NCI-H2029 treated with DMSO at 0.1 percent for 48 hours (cell line): ENCODE measurements at places on chromosomes 4 and X.

DNA sequence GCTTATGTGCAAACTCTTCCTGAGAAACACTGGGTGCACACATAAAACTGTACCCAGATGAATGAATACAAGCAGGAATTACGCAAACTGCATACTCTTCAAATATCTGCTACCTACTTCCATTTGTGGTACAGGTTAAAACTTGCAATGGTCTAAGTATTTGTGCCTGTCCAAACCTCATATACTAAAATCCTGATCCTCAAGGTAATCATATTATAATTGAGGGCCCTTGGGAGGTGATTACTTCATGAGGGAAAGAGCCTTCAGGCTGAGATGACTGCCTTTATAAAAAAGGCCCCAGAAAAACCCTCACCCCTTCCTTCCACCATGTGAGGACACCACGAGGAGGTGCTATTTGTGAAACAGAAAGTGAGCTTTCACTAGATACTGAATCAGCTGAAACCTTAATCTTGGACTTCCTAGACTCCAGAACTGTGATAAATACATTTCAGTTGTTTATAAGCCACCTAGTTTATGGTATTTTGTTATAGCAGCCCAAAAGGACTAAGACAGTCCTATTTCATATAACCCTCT, 1977.2 kb downstream of the PCDH7 start:
- DNase-seq: no peak

- no peak for DNase-seq
Measured at GRCh38 chrX:37776283-37776986, 3.4 kb upstream of the CYBB start.

- DNase-seq: no peak
Measured at GRCh38 chrX:84909151-84909550, 94.5 kb upstream of the APOOL start.

- no peak for DNase-seq
Measured at GRCh38 chr4:141654098-141654497, 17.7 kb downstream of the IL15 start.

- no peak for DNase-seq
Measured at GRCh38 chr4:61511716-61512488, 311.8 kb downstream of the ADGRL3 start.

- DNase-seq: no peak
Measured at GRCh38 chr4:48767055-48767929, 12.8 kb downstream of the FRYL start.

GRCh38 chr4:4341861-4342650, 44.8 kb upstream of the NSG1 start:
- no peak for DNase-seq

DNA sequence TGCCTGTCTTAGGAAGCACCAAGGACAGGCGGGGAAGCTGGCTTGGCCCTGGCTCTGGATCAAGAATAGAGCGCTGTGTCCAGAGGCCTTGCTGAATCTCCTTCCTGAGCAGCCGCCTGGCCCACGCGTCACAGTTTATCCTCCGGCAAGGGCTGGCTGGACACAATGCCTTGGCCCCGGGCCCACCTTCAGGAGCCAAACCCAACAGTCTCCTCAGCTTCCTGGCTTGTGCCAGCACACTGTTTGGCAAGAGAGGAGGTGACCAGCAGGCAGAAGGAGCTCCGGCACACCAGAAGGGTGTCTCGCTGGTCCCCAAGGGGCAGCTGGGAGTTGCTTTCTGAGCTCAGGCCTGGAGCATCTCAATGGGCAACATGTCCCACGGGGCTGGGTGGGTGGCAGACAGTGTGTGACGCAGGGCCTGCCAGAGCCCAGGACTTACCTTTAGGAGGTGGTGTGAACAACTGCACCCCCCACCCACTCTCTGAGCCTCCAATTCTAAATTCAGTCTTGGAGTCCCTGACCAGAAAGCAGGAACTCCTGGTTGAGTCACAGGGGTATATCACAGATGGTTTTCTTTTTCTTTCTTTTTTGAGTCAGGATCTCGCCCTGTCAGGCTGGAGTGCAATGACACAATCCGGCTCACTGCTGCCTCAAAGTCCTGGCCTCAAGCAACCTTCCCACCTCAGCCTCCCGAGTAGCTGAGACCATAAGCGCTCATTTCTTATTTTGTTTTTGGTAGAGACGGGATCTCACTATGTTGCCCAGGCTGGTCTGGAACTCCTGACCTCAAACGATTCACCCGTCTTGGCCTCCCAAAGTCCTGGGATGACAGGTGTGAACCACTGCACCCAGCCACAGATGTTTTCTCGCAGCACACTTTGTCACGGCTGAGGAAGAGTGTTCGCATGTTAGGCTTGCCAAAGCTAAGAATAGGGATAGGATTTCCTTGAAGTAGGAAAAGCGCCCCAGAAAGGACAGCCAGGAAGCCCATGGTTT, 361.2 kb downstream of the BCOR start:
- DNase-seq: peak; percentile 35

GRCh38 chr4:136743238-136743637, 789.1 kb downstream of the PCDH18 start:
- no peak for DNase-seq

DNA sequence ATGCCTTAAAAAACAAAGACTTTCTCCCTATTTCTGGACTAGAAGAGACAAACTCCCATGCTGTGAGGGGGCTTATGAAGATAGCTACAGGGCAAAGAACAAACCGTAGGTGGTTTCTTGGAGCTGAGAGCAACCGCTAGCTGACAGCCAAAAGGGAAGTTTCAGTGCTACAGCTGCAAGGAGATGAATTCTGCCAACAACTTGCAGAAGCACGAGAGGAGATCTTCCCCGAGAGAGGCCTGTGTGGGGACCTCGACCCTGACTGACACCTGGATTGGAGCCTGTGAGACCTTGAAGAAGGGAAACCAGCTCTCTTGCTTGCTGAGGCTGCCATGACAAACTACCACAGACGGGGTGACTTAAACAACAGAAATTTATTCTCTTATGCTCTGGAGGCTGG, 183.8 kb upstream of the VCX3A start:
- no peak for DNase-seq

- no peak for DNase-seq
Measured at GRCh38 chr4:54076673-54077072, 12.3 kb upstream of the CHIC2 start.

DNA sequence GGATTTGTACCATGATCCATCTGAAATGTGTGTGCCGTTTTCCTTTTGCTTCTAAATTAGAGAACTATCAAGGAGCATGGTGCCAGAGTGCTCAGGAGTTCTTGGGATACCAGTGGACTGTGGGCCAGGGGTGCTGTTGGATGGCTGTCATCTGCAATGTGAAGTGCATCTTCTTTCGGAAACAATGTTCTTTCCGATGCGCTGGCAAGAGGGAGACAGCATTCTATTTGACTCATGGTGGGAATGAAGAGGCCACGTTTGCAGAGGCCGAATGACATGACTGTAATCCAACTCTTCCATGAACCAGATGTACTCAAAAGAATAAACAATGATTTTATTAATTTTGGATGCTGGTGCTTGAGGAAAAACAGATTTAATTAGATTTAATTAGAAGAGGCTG, 45.5 kb downstream of the SORCS2 start:
- DNase-seq: no peak
